Skin of body (tissue), 3 donors: ENCODE measurements at places on chromosomes 7 and 10.

- peak; percentile 14 for DNase-seq
Observed at GRCh38 chr7:144818511-144818910, 17.3 kb downstream of the TPK1 start.

DNA sequence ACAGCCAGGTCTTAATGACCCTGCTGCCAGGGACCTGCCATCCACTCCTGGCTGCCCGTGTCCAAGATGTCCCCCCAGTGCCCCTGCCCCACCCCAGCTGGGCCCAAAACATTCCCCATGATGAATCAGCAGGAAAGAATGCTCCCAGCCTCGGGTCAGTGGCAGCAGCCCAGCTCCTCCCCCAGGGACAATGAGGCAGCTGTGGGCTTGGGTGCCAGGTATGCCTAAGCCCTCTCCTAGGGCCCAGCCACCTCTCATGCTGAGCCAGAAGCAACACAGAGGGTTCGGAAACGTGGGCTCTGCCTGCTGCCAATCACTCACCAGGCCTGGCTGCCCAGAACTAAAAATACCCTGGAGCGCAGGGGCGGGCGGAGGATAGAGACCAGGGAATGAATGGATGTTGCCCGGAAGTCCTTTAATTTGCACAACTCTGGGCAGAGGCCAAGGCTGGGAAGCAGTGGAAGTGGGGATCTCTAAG lies 1.5 kb upstream of the LOXL4 start:
- DNase-seq = no peak

DNA sequence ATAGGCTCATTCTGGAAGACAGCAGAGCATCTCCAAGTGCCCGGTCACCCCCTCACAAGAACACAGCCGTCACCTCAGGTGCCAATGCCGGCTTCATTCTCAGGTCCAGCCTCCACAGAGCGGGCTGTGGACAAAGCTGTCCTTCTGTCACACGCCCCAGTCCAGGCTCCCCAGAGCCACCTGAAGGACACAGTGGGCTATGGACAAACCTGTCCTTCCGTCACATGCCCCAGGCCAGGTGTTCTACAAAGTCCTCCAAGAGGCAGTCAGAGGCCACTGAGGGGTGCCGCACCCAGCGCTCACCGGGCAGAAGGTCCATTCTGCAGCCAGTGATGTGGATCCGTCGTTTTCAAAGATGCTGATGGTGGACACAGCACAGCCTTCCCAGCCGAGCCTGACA lies 173.2 kb upstream of the PPP2R2D start:
- no peak for DNase-seq

DNA sequence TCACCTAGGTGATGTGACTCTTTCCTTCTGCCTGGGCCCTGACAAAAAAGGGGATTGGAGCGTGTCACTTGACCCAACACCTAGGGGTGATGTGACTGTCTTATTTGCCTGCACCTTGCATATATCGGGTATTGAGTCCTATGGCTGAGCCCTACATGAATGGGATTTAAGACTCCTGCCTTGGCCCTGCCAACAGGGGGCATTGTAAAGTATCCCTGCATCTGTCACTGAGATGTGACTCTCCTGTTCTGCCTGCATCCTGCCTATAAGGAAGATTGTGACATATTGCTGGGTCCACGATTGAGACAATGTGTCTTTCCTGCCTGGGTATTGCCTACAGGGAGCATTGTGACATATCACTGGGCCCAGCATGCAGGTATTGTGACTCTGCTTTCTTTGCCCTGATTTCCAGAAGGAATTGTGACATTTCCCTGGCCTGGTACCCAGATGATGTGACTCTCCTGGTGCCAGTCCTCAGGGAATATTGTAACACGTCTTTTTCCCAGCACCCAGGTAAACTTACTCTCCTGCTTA lies 14.2 kb upstream of the ZNF107 start:
- DNase-seq = no peak

DNA sequence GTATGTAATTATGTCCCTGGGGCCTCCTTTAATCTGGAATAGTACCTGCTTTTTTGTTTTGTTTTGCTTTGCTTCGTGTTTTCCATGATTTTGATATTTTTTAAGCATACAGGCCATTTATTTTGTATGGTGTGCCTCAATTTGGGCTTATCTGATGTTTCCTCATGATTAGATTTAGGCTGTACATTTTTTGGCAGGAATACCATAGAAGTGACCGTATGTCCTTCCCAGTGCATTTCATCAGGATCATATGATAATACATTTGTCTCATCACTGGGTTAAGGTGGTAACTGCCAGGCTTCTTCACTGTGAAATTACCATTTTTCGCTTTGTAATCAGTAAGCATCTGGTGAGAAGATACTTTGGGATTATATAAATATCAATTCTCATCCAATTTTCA lies 117.8 kb upstream of the SAMD8 start:
- DNase-seq = no peak

GRCh38 chr7:110677405-110677804 lies 413.5 kb upstream of the LRRN3 start:
- no peak for DNase-seq

- DNase-seq = no peak
Observed at GRCh38 chr10:76559892-76560220, 1077.8 kb downstream of the KCNMA1 start.
